ENCODE measurements at places on chromosomes 16 and 17.
A peak's percentile ranks its signal among the peaks of the same experiment; 100 is the strongest.

- no peak for DNase-seq
Measured at GRCh38 chr17:40555296-40556190, 9.7 kb downstream of the CCR7 start.

DNA sequence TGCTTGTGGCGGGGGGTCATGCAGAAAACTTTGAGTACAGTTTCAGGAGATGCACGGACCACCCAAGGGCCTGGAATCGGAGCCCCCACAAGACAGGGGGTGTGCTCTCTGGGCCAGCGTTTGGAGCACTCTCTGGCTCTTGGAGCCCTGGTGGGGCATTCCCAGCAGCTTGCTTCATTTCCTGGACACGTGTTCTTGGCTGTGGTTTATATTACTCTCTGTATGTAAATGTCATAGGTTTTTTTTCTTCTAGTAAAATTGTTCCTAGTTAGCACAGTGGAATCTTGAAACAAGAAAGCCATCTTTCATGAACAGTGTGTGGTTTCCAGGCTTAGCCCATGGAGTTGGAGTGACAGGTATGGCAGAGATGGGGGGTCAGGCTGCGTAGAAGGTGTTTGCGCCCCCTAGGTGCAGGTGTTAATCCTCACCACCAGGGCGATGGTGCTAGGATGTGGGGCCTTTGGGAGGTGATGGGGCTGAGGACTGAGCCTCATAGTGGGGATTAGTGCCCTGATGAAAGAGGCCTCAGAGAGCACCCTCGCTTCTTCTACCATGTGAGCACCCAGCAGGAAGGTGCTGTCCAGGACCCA is 79.8 kb downstream of the JPH3 start:
- DNase-seq: peak; percentile 74

DNA sequence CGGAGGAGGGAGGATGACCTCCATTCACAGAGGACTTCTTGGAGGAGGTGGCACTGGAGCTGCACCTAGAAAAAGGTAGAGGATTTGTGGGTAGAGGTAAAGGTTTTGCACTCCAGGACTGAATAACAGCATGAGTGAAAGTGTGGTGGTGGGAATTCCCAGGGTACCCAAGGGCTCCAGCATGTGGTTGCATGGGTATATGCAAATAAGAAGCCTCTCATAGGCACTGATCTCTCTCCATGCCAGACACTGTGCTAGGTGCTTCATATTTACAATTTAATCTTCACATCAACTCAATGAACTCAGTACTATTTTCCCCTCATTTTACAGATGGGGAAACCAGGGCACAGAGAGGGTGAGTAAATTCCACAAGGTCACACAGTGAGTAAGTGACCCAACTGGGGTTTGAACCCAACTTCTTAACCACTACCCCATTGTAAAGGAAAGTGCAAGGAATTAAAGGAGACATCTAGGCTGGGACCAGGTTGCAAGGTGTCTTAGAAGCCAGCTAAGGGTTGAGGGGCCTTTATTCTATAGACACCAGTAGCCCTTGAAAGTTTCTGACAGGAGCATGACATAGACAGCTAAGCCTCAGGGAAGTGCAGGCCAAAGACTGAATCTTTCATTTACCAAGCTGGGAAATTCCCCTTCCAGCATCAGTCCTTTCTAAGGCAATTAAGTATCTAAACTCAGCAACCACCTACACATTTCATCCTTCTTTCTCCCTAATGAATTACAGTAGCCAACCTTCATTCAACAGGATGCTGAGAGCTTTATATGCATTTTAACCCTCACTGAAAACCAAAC is 21.3 kb downstream of the SCNN1B start:
- no peak for DNase-seq

DNA sequence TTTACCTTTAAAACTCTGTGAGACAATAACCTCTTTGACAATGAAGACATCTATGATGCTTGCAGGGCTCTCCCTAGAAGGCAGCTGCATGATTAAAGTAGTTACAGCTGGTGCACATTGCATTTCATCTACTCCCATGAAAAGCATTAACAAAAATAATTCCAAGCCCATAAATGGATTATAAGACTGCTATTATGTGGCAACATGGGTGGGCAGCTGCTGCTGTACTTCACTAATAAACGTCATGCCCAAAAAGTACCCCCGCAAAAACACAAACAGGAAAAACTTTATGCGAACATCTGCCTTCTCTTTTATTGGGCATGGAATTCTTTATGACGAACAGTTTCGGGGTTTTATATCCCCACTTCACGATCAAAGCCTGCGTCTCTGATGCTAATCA is 224.9 kb downstream of the CA10 start:
- DNase-seq: no peak

DNA sequence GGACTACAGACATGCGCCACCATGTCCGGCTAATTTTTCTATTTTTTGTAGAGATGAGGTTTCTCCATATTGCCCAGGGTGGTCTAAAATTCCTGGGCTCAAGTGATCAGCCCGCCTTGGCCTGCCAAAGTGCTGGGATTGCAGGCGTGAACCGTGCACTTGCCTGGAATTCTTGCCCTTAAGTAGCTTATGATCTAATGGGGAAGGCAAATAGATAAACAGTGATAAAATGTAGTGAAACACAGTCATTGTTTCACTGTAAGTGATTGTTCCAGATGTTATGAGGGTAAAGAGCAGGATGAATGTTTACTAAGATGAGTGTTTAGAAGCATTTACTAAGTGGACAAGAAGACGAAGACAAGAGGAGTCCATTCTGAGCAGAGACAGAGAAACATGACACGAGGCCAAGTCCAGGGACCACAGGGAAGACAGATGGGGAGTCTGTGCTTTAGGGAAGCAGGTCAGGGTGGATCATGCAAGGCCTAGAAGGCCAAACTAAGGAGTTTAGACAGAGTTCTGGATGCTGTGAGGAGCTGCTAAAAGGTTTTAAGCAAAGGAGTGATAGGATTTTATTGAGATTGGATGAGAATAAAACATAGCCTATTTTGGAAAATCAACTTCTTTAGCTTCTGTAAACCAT is 36.9 kb downstream of the YPEL2 start:
- no peak for DNase-seq

- peak; percentile 64 for DNase-seq
Measured at GRCh38 chr17:14268264-14268663, 31.6 kb upstream of the CDRT15 start.

GRCh38 chr17:14011740-14012405 is 57.4 kb upstream of the COX10 start:
- no peak for DNase-seq

DNA sequence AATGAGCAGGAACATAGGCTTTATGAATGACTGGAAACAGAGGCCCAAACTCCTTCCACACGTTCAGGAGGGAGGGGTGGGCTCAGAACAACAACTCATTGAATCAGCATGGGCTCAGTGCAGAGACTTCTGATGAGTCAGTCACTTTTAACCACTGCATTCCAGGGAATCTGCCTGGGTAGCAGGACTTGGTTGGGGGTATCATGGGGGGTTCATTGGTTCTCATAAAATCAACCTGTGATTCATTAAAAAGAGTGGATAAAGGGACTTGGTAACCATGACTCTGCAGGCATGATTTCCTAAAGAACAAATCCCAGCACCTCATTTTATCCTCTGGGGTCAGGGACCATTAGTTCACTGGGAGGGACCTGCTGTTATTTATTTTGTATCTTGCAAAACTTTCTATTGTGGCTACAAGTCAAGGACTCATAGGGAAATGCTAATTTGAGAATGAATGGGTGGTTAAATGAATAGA is 13.8 kb downstream of the ITGB3 start:
- no peak for DNase-seq

DNA sequence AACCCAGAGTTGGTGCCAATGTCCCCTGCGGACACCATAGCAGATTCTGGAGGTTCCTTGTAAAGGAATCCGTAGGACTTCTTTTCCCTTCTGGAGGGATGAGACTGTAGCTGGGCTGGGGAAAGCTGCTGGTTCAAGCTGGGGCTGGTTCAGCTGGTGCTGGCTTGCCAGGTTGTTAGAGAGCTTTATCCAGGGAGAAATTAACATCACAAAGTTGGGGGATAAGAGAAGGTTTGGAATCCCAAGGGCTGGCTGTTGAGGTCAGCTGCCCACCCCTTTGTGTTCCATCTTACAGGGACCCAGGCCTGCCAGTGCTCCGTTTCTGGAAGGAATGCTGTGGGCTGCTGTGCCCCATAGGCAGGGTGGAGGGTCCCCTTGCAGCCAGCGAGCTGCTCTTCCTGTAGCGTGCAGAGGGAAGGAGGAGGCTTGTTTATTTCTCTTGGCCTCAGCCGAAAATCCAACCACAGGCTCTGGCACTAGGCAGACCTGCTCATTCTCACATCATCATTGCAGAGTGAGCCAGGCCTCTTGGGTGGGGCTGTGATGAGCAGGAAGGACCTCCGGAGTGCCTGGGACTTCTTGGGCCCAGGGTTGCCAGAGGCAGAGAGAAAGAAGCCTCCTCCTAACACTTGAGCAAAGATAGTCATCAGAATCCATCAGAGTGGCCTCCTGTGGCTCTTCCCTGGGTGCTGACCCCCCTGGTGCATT is 251.1 kb downstream of the SEC14L1 start:
- peak; percentile 79 for DNase-seq

DNA sequence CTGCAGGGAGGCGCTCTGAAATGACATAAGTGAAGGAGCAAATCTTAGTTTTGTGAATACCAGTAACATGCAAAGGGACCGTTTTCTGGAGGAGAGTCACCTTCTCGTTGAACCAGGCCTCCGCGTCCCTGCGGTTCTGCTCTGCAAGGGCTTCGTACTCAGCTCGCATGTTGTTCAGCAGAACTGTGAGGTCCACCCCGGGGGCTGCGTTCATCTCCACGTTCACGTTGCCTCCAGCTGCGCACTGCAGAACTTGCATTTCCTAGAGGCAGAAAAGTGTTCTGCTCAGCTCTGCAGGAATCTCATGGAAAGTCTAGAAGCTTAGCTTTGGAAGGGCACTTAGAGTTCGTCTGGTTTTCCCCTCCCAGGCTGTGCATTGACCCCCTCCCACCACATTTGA is 4.1 kb downstream of the KRT25 start:
- no peak for DNase-seq

DNA sequence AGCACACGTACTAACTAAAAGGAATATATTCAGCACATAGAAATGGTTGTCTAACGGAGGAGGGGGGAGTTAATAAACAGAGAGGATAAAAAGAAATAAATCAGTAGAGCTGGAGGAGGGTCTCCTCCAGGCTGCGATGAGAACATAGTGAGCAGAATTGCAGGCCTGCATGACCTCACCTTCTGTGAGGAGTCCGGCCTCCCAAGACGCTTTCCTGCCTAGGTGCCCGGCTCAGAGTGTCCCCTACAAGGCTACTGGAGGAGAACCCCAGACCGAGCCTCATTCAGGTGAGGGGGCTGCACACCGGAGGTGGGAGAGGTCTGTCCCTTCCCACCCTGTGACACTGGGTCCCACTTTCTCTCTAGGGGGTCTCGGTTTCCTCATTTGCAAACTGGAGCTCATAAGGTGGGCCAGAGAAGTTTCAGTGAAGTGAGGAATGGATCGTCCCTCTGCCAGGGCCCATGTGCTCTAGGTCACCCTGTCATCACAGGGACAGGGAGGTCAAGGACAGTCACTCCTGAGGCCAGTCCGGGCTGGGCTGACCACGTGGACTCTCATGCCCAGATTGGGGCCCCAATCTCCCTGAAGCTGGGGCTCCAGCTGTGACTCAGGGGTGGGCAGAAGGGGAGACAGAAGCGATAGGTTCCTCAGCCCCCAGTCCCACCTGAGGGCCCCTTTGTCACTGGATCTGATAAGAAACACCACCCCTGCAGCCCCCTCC is 3.3 kb upstream of the HBM start:
- DNase-seq: no peak

DNA sequence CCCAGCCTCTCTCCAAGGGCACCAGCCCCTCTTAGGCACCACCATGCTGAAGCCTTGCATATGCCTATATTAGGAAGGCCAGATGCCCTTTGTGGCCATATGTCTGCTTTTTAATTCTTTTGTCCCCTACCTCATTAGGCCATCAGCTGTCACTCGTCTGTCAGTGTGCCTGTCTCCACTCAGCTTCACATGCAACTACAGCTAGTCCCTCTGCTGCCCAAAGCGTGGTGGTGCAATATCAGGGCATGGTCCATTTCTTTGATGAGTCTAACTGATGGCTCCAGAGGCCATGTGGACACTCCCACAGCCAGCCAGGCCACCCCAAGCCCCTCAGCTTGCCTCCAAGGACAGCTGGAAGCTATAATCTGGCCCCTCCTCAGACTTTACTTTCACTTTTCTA is 36.3 kb downstream of the MYO18A start:
- peak; percentile 69 for DNase-seq

DNA sequence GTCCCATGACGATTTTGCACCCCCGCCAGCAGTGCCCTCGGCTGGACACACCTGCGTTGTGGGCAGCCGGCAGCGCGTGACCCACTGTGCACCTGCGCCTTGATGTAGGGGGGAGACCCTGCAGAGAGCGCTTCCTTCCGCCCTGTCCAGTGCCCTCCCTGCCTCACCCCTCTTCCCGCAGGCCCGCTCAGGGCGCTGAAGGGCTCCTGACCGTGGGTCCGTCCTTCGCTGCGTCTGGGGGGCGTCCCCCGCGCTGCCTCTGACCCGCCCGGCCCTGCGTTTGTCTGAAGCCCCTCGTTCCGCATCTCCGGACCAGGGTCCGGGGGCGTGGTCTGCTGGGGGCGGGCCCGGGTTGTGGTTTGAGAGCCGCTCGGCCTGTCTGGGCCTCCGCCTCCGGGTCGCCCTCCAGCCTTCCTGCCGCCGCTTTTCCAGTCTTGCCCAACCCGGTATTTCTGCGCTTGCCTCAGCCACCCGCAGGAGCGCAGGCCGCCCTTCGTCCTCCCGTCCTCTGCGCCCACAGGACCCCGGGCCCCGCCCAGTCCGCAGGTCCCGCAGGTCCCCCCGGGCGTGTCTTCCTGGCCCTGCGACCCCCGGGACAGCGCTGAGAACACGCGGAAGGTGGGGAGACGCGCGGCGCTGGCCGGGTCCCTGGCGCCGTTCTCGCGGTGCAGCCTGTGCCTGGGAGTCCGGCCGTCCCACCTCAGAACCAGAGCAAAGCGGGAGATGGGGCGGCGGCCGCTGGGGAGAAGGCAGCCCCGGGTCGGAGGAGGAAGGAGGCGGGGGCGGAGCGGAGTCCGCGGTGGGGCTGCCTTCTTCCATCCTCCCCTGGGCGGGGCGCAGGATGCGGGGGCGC is 4.0 kb upstream of the IL17C start:
- DNase-seq: peak; percentile 85

GRCh38 chr16:12390644-12391043 is 413.0 kb downstream of the CPPED1 start:
- no peak for DNase-seq

DNA sequence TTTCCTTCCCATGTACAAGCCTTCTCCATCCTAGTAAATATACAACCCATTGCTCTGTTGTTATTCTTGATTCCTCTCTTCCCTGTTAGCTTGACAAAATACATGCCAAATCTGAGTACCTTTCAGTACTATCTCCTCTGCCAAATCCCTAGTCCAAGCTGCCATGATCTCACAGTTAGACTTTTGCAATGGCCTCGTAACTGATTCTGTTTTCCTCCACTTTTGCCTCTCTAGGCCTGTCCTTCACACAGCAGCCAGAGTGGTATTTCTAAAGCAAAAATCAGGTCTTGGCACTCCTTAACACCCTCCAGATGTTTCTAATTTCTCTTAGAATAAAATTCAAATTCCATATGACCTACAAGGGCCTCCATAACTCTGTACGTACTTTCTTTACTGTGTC is 153.0 kb upstream of the RBL2 start:
- no peak for DNase-seq

- no peak for DNase-seq
Measured at GRCh38 chr17:60314423-60314822, 77.5 kb downstream of the USP32 start.

GRCh38 chr16:17548825-17549224 is 78.1 kb upstream of the XYLT1 start:
- no peak for DNase-seq
